Epithelial cell of esophagus (primary cell): ENCODE measurements at places on chromosomes 4 and X.

- DNase-seq = peak; percentile 52
These were observed 78.0 kb upstream of the PDHA2 start for GRCh38 chr4:95761871-95762270.

- DNase-seq = no peak
These were observed 106.8 kb downstream of the CLNK start for GRCh38 chr4:10577508-10578426.

DNA sequence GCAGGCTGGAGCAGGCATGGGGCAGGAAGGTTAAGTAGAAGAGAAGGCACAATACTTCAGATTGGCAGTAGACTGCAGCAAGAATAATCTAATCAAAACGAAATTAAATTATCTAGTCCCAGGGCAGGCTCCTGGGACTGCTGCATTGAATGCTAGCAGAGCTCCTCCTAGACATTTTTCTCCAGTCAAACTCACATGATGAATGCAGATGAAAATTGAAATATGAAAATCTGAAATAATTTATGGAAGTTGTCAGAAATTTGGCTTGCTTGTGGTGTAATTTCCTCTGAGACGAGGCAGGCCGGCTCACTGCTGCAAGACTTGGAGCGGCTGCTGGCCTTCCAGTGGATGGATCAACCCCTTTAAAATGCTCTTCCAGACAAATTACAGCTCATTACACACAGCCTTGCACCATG, 78.0 kb upstream of the TMEM33 start:
- no peak for DNase-seq

GRCh38 chr4:171101845-171102244, 711.4 kb upstream of the GALNTL6 start:
- no peak for DNase-seq

DNA sequence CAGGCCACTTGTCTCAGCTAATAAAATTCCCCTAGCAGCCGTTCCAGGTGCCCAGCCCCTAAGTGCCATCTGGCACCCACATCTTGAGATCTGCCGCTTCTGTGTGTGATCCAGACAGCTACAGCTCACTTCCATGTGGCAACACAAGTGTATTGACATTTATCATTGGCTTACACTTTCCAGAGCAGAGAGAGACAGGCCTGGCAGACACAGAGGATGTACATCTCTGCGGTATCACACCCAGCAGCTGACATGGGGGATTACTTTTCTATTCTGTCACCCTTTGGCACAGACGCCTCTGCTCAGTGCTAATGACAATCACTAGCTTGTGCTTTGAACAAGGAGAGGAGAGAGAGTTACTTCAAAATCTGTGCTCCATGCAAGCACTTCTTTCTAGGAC, 195.9 kb downstream of the KDR start:
- DNase-seq = no peak

- no peak for DNase-seq
These were observed 122.5 kb downstream of the ZNF827 start for GRCh38 chr4:145816091-145816490.

GRCh38 chrX:77293331-77293995, 153.7 kb upstream of the FGF16 start:
- DNase-seq = no peak

GRCh38 chr4:106337916-106338315, 21.6 kb downstream of the AIMP1 start:
- DNase-seq = no peak

GRCh38 chrX:114272096-114272686, 311.7 kb upstream of the HTR2C start:
- DNase-seq = peak; percentile 52

- no peak for DNase-seq
These were observed 356.4 kb upstream of the NOCT start for GRCh38 chr4:138659037-138659811.

- DNase-seq = no peak
These were observed 104.1 kb downstream of the C4orf51 start for GRCh38 chr4:145784036-145784435.

DNA sequence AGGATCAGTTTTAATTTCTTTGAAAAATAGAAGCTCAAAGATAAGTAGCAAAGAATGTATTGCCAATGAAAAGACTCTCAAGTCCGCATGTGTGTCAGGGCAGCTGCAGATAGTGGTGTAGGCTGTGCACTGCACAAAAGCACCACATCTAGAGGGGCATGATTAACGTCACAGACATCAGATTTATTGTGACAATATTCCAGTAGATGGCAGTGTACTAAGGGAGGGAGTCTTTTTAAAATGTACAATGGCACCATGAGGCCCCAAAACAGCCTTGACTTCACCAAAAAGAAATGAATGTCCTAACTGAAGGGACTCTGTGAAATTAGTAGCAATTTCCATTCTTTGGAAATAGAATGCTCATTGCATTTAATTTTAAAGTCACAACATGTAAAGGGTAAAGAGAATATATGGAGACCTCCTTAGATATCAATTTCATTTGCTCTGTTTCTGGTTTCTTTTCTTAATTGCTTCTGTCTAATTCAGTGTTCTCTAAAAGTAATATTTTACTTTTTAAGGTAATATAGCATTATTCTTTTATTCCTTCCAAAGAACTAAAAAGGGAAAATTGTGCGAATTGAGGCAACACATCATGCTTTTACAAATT, 98.4 kb downstream of the ZNF827 start:
- peak; percentile 52 for DNase-seq
